HS-5 (cell line): ENCODE measurements at places on chromosomes 1 and 21.

GRCh38 chr21:30839304-30839703 is 9.7 kb upstream of the KRTAP7-1 start:
- DNase-seq, result peak; percentile 4

GRCh38 chr1:113990530-113990929 is 11.3 kb downstream of the OLFML3 start:
- no peak for DNase-seq

DNA sequence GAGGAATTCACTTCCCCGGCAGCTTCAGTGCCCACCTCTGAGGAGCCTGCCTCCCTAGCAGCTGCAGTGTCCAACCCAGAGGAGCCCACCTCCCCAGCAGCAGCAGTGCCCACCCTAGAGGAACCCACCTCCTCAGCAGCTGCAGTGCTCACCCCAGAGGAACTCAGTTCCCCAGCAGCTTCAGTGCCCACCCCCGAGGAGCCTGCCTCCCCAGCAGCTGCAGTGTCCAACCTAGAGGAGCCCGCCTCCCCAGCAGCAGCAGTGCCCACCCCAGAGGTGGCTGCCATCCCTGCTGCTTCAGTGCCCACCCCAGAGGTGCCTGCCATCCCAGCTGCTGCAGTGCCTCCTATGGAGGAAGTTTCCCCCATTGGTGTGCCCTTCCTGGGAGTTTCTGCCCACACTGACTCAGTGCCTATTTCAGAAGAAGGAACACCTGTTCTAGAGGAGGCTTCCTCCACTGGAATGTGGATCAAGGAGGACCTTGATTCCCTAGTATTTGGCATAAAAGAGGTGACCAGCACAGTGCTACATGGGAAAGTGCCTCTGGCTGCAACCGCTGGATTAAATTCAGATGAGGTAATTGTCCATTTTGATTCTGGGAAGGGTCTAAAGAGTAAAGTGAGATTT is 77.4 kb upstream of the BMP8A start:
- DNase-seq, result no peak

DNA sequence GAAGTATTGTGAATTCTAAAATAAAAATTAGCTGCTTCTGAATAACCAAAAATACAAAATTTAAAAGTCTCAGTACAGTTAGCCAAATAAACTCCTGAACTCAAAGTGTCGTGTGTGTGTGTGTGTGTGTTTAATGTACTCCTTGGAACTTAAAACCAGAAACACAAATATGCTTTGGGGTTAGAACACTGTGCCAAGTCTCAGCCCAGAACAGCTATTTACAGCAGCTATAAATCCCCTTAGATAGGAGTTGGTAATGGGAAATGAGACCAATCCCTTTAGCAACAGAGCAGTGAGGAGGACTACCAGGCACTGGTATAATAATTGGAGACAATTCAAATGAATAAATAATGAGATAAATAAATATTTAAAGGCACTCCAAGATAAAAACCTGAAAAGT is 83.1 kb downstream of the PATJ start:
- no peak for DNase-seq

DNA sequence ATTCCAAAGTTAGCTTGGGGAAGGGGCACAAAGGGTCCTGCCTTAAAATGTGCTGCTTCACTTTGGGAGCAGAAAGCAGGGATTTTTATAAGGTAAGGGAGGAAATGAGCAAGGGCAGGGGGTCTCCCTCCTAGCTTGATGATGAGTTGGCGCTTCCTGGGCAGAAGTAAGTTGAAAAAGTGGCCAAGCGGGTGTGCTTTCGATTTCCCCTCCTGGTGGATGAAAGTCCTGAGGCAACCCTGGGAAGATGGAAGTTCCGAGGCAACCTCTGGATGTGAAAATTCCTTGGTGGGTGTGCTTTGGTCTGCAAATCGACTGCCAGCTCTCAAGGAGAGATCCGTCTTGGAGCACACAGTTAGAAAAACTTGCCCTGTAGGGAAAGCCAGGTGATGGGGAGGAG is 41.7 kb upstream of the CD2 start:
- DNase-seq, result no peak

DNA sequence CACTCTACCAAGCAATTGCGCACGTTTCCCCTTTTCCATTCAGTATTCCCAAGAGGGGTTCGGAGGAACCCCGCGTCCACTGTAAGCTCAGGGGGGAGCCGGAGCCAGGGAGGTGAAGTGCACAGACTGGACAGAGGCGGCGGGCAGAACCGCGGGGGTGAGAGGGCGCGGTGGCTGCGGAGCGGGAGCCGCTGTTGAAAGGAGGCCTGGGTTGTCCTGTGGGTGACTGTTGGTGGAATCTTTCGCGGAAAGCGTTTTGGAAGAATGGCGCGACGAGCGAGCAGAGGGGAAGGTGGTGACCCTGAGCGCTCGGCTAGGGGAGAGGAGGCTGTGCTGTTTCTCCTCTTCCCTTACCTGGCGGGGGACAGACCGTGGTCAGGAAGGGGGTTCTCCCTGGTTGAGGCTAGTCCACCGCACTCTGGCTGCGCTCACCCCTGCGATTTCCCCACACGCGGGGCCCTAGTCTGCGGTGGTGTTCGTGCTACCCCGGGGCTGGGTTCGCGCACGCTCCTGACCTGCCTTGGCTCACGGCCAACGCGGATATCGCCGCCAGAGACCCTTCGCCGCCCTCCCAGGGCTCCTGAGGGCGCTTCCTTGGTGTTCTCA is 92.8 kb downstream of the PRKAB2 start:
- no peak for DNase-seq

GRCh38 chr1:38870996-38871395 is 2.2 kb downstream of the MYCBP start:
- DNase-seq, result no peak

DNA sequence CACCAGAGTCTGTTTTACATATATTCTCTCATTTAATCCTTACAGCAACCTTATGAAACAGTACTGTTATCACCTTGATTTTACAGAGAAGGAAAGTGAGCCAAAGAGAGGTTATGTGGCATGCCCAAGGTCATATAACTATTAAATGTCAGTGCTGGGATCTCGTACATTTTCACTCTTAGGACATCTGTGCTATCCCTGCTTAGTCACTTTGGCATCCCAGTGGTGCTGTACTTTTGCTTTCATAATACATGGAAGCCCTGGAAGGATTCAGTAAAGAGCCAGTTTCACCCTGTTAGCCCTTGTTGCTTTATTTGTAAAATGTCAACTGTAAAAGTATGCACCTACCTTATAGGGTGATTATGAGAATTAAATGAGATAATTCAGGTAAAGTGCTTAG is 104.4 kb downstream of the NFIA start:
- no peak for DNase-seq

DNA sequence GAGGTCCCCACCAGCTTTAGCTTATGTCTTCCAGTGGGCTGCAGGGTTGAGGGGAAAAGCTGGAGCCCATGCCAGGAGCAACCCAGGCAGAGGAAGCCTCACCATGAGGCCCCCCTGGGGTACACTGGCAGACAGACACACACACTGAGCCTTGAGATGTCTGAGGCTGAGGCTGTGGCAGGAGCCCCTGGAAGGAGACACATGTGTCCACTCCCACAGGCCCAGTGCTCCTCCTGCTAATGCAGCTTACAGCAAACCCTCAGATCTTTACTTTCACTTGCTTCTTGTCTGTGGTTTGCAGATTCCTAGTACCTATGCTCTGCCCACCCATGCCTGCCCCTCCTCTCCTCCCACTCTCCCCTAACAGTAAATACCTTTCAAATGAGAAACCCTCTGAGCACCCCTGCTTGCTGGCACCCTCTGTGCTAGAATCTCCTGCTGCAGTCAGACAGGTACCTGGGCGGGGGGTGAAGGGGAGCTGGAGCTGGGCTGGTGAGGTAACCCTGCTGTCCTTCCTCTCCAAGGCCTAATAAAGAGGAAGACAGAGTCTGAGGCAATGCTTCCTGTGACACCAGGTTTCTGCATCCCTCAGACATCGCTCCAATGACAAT is 63.4 kb upstream of the NEK2 start:
- no peak for DNase-seq
